Stimulated activated naive CD4-positive, alpha-beta T cell (primary cell): ENCODE measurements at places on chromosomes 7 and 10.

- DNase-seq = no peak
Measured at GRCh38 chr10:131858118-131858515, 42.7 kb upstream of the PPP2R2D start.

GRCh38 chr10:127242914-127243313 lies 46.5 kb upstream of the INSYN2A start:
- no peak for DNase-seq

DNA sequence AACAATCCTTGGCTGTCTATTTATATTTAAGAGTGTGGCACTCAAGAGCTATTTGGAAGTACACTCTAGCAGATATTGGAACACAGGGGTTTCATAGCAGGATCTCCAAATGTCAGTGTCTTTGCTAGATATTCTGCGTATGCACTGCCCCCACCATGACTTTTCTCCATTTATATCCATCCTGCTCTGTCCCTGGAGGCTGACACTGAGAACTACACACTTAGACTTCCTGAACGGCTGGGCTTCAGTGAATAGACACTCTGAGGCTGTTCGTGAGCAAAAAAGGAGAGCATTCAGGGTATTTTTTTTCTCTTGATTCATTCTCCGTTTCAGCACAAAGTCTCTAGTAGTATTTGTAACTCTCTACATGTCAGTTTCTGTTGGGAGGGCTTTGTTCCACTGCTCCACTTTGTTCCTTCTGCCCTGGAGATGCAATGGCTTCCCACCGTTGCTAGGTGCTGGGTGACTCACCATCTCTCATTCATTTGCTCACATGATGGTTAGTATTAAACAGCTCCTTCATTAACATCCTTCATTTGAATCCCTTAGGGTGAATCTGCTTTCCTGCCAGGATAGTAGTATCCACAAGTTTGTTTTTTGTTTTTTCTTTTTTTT lies 155.9 kb upstream of the SLC13A1 start:
- DNase-seq = no peak

- DNase-seq = no peak
Measured at GRCh38 chr7:148540041-148540738, 50.4 kb upstream of the C7orf33 start.

- no peak for DNase-seq
Measured at GRCh38 chr7:105649727-105650381, 68.6 kb upstream of the EFCAB10 start.

DNA sequence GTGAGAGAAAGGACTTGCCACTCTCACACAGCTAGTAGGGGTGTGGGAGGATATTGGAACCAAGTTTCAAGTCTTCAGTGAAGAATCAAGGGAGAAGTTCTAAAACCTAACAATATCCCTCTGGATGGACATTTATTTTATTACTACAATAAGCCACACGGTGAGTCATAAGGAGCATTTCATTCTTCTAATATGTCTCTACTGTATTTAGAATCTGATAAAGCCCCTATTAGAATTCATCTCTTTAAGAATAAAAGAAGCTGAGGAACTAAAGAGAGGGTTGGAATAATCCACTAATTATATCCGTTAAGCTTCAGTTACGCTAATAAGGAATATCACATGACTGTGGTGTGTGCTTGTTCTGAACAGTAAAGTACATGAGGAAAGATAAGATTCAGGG lies 40.9 kb upstream of the ATRNL1 start:
- DNase-seq = no peak

DNA sequence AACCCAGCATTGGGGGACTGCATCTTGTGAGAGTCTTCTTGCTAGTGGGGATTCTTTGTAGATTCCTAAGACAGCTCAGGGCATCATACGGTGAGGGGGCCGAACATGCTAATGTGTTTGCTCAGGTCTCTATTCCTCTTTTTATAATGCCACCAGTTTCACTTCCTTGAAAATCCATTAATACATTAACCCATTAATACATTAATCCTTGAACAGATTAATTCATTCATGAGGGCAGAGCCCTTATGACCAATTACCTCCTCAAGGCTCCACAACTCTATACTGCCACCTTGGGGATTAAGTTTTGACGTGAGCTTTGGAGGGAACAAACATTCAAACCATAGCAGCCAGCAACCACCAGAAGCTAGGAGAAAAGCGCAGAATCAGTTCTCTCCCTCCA lies 67.2 kb upstream of the POT1 start:
- no peak for DNase-seq

DNA sequence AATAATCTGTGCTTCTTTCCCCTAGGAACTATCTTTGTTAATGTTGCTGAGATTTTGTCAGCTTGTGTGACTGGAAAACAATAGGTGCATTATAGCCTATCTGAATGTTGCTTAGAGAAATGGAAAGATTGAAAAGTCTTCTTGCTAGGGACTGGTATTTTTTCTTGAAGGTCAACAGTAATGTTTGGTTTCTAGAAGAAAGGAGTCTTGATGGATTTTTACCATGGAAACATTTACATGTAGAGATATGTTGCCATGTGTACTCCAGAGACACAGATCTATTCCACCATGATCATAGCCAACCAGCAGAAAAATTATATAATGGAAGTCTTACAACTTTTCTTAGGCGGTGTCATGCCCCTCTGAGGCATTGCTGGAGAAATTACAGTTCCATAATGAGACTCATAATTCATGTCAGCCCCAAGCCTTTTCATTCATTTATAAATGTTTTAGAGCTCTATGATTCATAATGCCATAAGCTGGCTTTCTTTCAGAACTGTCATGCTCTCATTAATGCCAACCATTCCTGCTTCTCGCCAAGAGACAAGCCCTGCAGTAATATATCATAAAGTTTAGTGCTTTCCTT lies 175.1 kb upstream of the PTPRZ1 start:
- no peak for DNase-seq

DNA sequence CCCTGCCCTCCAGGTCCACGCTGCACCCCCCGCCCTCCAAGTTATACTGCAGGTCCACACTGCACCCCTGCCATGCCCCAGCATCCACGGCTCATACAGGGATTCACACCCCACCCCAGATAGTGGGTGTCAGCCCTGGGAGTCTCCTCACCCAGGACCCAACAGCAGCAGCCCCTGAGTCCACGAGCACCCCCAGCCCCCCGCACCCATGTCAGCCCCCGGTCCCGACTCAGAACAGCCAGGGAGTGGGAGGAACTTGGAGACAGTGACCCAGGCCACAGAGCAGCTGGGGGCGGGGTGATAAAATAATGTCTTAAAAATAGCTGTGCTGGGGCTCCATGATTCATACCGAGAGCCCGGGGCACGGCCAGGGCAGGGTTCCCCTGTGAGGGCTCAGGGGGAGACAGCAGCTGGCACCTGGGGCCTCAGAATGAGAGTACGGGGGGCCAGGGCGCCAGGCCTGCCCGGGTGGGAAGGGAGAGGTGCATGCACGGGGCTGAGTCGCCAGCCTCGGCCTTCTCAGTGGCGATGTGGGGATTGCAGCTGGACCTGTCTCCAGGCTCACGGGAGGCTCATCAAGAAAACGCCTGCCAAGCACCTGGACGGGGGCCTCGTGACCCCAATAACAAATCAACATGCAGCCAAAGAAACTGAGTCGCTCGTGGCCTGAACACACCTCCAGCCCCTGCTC lies 29.8 kb downstream of the ADAP1 start:
- no peak for DNase-seq

- no peak for DNase-seq
Measured at GRCh38 chr7:76328389-76328788, 25.9 kb downstream of the HSPB1 start.

- no peak for DNase-seq
Measured at GRCh38 chr7:1696671-1697498, 26.8 kb downstream of the ELFN1 start.

- no peak for DNase-seq
Measured at GRCh38 chr7:124764847-124765400, 668 bp downstream of the GPR37 start.

- no peak for DNase-seq
Measured at GRCh38 chr7:1663223-1663622, 6.9 kb upstream of the ELFN1 start.

DNA sequence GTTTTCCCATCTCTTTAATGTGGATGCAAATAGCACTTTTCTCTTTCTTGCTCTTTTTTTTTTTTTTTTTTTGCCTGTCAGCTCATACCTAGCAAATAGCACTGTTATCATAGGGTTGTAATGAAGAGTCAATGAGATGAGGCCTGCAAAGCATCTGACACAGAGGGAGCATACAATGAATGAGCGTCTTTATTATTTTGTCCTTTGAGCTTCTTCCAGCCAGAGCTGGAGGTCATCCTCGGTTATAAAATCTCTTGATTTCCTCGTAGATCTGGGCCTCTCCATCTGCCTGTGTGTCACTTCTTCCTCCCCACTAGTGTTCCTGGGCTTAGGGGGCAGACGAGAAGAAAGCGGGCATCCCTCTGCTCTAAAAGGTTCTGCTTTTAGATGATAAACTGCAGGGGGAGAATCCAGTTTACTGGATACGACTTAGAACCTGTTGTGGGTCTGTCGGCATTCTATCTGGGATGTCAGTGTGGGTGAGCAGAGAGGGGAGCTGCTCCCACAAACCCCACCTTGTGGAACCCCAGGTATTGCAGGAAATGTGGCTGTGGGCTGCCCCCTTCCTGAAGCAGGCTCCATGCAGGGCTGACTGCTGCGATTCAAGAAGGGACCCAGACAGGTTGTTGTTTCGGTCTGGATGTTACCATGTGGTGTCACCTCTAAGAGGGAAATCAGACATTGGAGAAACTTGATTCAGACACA lies 135.8 kb upstream of the GPR26 start:
- DNase-seq = no peak

GRCh38 chr7:71987200-71987767 lies 424.9 kb downstream of the CALN1 start:
- no peak for DNase-seq

- DNase-seq = no peak
Measured at GRCh38 chr7:11751807-11752389, 80.1 kb downstream of the THSD7A start.

GRCh38 chr10:72622271-72622670 lies 3.6 kb downstream of the MICU1 start:
- DNase-seq = no peak

DNA sequence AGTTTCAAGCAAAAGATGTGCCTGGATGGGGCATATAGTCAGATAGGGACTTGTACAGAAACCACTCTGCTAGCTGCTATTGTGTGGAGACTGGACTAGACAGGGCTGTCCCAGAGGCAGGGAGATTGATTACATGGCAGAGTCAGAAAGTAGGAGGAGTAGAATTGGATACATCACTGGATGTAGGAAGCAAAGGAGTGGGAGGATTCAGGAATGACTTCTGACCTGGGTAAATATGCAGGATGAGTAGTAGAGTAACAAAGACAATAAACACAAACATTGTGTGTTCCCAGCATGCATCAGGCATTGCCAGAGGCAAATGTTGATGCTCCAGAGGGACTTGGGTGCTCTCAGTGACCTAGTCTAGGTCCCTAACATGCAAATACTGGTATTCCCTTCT lies 30.9 kb upstream of the MAT1A start:
- no peak for DNase-seq

DNA sequence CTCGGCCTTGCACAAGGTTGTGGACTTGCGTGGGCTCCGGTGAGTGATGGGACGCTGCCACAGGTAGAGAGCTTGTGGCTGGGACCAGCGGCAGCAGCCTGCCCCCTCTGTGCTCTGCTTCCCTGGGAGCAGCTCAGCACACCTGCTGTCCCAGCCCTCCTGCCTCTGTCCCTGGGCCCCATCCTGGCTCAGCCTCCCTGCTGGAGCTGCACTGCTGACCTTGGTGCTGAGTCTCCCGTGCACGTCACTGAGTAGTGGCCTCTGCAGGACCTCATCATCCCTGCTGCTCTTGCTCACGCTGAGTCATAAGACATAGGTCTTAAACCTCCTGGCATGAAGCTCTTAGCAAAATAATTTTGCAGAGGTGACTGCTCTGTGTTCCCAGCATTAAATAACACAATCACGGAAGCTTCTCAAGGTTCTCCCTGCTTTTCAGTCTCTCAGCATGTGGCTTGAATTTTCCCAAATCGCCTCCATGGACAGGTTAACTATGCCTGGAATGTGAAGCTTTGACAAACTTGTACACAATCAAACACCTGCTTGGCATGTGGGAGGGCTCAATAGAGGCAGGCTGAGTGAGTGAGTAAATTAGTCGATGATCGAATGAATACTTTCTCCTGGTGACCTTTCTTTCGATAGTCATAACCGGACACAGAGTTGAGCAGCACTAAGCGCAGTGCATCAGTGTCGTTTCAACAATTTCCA lies 63.8 kb upstream of the NPS start:
- DNase-seq = no peak

- DNase-seq = no peak
Measured at GRCh38 chr10:129570185-129570584, 103.1 kb downstream of the MGMT start.

GRCh38 chr7:78473571-78474301 lies 675.2 kb downstream of the PHTF2 start:
- no peak for DNase-seq

DNA sequence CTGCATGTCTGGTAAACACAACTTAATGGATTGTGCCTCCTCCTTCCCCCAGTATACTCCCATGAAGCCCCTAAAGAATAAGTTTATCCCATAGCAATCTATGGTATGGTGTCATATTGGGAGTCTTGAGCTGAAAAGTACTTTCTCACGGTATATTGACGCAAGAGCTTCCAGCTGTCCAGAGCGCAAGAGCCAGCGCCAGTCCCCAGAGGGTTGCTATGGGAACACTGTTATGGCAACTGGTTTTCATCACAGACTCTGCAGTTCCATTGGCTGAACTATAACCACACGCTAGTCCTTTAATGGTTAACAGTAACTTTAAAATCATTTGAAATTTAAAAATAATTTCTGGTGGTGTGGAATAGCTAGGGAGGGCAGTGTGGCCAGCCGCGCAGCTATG lies 46.9 kb downstream of the PRPF18 start:
- DNase-seq = no peak

- DNase-seq = no peak
Measured at GRCh38 chr7:128708235-128708634, 30.9 kb upstream of the CALU start.

DNA sequence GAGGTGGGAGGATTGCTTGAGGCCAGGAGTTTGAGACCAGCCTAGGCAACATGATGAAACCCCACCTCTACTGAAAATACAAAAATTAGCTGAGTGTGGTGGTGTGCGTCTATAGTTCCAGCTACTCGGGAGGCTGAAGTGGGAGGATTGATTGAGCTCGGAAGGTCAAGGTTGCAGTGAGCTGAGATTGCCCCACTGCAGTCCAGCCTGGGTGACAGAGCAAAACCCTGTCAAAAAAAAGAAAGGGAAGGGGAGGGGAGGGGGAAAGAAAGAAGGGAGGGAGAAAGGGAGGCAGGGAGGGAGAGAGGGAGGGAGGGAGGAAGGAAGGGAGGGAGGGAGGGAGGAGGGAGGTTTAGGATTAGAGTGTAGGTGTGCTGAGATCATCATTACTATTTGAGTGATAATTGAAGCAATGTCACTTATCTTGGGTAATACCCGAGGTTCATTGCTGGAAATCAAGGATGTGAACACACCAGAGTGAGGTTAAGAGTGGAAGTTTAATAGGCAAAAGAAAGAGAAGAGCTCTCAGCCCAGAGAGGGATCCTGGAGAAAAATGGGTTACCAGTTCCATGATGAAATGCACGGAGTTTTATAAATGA lies 27.6 kb downstream of the VCL start:
- no peak for DNase-seq

DNA sequence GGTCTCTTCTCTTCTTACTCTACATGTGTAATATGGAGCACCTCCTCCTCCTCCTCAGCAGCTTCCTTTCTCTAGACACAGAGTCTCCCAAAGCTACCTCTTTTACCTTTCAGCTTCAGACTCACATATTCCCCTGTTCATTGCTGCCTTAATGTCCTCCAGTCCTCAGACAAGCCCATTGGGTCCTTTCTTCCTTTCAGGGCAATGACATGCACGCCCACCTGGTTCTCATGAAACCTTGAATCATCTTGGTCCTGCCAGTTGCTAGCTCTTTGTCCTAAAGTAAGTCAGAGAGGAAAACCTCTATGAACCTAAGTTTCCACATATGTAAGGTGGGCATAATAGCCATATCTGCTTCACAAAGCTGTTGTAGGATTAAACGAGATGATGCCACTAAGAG lies 227.0 kb downstream of the RPS24 start:
- no peak for DNase-seq
